ENCODE measurements at places on chromosomes 3 and 15. TPM values are rescaled to one million over a fixed set of nuclear protein-coding genes. Genes with fewer than 3 reads are reported as not detected.

DNA sequence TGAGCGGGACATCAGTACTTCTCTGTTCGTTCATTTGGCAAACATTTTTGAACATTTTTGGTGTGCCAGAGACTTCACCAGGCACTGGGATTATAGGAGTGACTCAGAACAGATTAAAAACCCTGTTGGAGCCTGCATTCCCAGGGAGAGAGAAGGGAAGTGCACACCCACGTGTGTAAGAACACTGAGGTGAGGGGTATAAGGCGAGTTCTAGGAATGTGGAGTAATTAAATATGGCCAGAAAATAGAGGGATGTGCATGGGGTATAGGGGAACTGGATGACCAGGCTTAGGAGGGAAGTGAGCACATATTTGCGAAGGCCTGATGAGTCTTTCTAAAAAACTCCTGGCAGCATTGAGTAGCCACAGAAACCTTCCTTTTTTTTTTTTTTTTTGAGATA lies 401.2 kb upstream of the C2CD4B start:
- DNase-seq: peak; percentile 20

- no peak for DNase-seq
Observed at GRCh38 chr3:99850608-99851007, 32.9 kb downstream of the CMSS1 start.

DNA sequence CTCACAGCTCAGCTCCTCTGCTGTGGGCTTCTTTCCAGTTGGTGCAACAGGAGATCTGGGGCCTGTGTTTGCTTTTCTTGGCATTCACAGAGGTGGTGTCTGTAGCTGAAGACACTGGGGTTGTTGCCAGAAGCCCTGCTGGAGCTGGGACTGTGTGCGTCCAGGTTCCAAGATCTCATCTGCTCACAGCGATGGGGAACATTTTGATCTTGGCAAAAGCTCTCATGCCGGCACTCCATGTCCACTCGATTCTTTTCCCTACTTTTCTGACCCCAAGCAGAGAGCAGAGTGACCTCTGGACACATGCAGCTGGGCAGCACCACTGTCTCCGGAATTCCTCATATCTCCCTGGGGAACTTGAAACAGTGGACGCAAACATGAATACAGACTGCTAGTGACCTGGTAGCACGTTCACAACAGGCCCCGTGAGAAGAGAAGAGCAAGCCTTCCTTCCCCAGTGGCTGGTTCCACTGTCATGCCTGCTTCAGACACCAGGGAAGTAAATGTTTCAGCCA lies 36.1 kb upstream of the MECOM start:
- peak; percentile 37 for DNase-seq

GRCh38 chr15:61122647-61123375 lies 106.3 kb downstream of the RORA start:
- DNase-seq: peak; percentile 13

SMCO1 gene
- not detected for total RNA-seq

DNA sequence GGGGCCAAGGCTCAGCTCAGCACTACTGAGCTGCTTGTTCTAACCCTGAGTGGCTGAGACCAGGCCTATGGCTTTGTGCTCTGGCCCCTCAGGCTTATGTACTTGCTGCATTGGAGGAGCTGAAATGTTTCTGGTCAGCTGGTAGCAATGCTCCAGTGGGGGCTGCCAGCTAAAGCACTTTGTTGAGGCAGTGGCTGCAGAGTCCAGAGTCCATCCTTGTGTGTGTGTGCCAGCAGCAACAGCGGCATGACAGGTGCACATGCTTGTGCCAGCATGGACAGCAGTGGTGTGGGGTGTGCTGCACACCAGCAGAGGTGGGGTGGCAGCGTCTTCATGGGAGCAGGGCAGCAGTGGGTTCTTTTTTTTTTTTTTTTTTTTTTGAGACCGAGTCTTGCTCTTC lies 169.1 kb downstream of the VPS8 start:
- no peak for DNase-seq

DNA sequence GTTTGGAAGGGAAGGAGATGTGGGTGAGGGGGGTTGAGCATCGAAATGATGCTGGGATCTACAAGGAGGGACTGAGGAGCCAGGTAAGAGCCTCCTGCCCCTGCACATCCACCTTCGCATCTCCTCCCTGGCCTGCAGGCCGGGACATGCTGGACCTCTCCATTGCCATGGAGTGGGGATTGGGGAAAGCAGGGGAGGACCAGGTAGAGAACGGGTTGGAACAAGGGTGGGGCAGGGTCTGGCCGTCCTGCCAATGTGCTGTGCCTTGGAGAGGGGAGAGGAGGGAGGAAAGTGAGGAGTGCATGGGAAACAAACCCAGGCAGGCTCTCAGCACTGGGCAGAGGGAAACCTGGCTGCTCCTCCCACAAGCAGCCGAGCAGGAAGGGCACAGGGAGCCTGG lies 10.6 kb downstream of the PLA2G4B start:
- no peak for DNase-seq

GRCh38 chr3:159265705-159266104 lies 463.9 kb downstream of the MFSD1 start:
- DNase-seq: no peak

CACNA1D gene
- total RNA-seq: 11.6 TPM

DNA sequence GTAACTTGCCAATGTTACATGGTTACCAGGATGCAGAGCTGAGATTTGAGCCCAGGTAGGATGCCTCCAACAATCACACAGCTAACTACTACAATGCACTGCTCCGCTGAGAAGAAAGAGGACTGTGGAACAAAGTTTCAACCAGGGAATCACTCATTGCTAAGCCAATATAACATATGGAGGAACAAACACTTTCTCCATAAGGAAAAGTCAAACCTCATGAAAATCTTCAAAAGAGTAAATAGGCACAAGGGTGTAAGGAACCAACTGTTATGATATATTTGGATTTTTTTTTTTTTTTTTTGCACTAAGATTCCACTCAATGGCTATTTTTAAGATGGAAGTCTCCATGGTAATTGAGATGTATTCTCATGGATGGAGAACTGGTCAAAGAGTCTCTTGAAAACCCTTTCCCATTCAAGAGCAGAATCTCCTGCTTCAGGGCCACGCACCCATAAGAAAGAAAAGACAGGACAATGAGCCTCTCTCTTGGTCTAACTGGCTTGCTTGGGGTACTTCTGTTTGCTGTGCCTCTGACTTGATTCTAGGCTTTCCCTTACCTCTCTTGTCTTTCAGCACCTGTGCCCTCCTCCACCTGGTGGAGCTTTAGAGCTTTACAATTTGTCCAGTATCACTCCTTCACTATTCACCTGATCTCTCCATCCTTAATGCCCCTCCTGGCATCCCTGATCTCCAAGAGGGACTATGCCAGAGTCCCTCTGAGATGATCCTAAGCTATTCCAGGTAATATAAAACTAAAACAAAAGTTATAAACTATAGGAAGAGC lies 252.8 kb downstream of the NTRK3 start:
- DNase-seq: no peak

GRCh38 chr3:107100573-107100972 lies 276.7 kb upstream of the CCDC54 start:
- DNase-seq: no peak

DNA sequence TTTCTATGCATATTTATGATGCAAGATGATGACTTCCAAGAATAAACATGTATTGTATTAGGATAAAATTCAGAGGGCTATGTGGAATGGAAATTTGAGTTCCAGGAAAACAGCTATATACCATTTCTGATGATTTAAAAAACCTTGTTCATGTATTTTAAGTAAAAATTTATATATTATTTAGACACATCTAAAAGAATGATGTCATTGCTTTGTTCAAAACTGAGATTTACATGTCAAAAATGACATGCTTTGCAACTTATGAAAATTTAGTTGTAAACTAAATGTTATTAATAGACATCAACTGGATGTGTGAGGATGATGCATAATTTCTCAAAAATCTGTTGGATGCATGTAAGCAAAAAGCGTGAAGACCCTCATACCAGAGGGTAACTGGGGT lies 2.3 kb downstream of the STARD5 start:
- no peak for DNase-seq

MASP1 gene
- 7.2 TPM for total RNA-seq

DNA sequence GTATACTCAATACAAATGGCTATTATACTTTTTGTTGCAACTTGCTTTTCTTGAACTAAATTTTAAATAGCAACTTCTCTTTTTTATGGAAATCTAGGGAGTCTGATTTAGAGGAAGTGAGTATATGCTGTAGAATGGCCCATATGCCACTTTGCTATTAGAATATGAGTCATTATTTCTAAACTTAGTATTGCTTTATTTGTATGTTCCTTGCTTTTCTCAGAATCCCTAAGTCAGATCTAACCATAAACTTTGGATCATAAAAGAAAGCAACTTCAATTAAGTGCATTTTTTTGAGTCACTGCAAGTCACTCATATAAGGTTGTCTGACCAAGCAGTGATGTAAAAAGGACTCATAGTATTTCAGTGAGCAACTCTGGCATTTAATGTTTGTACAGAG lies 17.5 kb upstream of the SPTSSB start:
- no peak for DNase-seq

DNA sequence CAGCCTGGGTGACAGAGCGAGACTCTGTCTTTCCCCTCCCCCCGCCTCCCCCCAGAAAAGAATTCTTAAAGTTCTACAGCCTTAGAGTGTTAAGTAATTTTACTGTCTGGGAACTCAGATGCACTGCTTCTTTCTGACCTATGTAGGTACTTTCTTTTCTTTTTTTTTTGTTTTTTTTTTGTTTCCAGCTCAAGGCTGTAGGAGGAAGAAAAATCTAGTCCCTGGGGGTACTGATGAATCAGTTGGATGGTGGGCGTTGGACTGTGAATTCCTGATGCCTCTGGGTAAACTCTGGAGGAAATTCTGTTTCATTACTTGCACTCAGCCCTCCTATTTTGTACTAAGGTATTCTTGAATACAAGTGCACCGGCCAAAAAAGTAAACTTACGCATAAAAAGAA lies 10.8 kb downstream of the GHRL start:
- DNase-seq: no peak

CFAP100 gene
- total RNA-seq: 3.4 TPM

- DNase-seq: no peak
Observed at GRCh38 chr15:70033109-70033508, 64.6 kb downstream of the TLE3 start.

GRCh38 chr3:126911162-126912026 lies 71.5 kb upstream of the PLXNA1 start:
- peak; percentile 42 for DNase-seq

DNA sequence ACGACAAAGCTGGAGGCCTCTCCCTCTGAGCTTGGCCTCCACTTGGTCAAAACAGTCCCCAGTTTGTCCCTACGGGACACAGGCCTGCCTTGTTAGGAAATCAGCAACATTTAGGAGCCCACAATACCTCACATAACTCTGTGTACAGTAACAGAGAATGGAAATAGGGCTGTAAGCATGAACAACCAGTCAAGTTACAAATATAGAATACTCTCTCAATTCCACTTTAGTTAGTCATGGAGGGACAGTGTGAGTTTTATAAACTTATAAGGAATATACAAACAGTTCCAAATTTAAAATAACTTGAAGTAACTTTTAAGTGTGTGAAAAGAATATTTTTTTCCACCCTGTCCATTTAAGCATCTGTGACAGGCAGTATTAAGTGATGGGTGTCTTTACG lies 129.4 kb downstream of the PGPEP1L start:
- no peak for DNase-seq

GRCh38 chr3:123449102-123449996 lies 459 bp upstream of the ADCY5 start:
- peak; percentile 51 for DNase-seq

RARB gene
- 30.3 TPM for total RNA-seq

DNA sequence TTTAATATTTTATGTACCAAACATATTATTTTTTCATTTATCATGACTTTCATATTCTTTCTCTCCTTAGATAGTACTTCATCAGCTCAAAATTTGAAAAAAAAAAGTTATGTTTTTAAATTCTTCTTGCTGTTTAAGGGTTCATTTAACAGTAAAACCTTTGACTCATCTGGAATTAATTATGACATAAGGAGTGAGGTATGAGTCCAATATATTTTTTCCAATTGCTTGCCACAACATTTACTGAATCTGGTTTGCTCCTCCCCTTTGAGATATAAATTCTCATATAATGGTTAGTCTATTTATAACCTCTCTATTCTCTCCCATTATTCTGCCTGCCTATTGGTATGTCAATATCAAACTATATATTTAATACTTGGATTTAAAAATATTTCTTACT lies 387.8 kb downstream of the TUSC7 start:
- DNase-seq: no peak

GRCh38 chr15:39593071-39593655 lies 12.3 kb downstream of the THBS1 start:
- no peak for DNase-seq

DLG1 gene
- 102 TPM for total RNA-seq

HTR3E gene
- total RNA-seq: 0.72 TPM

CHRM5 gene
- total RNA-seq: 4.6 TPM

FETUB gene
- 1.2 TPM for total RNA-seq

GRCh38 chr15:100002086-100002620 lies 268.9 kb upstream of the LYSMD4 start:
- no peak for DNase-seq

- DNase-seq: no peak
Observed at GRCh38 chr3:185881926-185882325, 55.9 kb downstream of the TRA2B start.

GRCh38 chr15:84629033-84629432 lies 25.1 kb downstream of the WDR73 start:
- no peak for DNase-seq

DNA sequence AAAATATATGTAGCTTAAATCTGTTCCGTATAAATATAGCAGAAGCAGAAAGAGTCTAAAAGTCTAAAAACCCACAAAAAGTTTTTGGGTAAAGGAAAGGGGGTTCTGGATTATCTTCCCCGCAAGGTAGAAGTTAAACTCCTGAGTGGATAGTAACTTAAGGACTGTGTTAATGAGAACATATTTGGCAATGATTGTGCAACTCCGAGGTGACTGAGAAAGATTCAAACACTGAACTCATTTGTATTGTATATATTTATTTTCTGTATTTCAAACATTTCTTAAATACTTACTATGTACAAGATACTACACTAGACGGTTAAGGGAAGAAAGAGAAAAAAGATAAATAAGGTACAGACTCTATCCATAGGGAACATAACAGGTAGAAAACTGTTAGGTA lies 72.7 kb upstream of the PPIB start:
- no peak for DNase-seq

GRCh38 chr3:46187341-46187700 lies 20.8 kb downstream of the CCR1 start:
- DNase-seq: no peak

IL5RA gene
- total RNA-seq: 3.9 TPM

- no peak for DNase-seq
Observed at GRCh38 chr15:31016446-31016915, 25.1 kb upstream of the MTMR10 start.

DNA sequence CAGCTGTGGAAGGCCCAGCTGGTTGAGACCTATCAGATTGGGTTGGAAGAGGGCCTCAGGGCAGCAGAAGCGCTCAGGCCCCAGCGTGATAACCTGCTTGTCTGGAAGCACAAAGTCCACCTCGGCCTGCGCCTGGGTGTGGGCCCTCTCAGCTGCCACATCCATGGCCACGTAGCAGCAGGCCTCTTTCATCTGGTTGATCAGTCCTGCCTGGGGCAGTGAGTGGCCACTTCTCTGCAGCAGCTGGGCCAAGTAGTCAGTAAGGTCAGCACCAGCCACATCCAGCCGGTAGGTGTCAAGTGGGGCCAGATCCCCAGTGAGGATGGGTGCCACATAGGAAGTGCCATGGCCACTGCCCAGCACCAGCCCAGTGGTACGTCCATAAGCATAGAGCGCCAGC lies 3.9 kb upstream of the CAMKV start:
- DNase-seq: no peak

SIDT1 gene
- 19.0 TPM for total RNA-seq

- DNase-seq: peak; percentile 87
Observed at GRCh38 chr15:63157891-63158431, 684 bp upstream of the RPS27L start.
